ENCODE measurements at places on chromosomes 3 and 15. TPM values are rescaled to one million over a fixed set of nuclear protein-coding genes. Genes with fewer than 3 reads are reported as not detected.

GRCh38 chr15:45199136-45199810 lies 11.5 kb upstream of the SHF start:
- peak; percentile 68 for DNase-seq

- DNase-seq, result no peak
Measured at GRCh38 chr15:70863450-70864218, 9.7 kb upstream of the LARP6 start.

DNA sequence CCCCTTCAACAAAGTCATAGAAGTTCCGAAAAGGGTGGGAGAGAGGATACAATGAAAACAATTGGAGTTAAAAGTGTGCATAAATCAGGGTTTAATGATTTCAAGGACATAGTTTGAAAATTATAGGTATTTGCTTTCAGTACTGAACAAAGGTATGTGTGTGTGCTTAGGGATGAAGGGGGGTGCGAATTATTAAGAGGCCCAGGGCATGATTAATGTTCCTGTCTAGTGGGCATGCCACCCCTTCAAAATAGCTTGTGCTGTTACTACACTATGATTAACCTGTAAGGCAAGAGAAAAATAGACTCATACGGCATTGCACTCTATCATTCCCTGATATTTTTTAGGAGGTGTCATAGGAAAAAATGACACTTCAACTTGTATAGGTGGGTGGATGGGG lies 731.6 kb downstream of the NAALADL2 start:
- no peak for DNase-seq

DNA sequence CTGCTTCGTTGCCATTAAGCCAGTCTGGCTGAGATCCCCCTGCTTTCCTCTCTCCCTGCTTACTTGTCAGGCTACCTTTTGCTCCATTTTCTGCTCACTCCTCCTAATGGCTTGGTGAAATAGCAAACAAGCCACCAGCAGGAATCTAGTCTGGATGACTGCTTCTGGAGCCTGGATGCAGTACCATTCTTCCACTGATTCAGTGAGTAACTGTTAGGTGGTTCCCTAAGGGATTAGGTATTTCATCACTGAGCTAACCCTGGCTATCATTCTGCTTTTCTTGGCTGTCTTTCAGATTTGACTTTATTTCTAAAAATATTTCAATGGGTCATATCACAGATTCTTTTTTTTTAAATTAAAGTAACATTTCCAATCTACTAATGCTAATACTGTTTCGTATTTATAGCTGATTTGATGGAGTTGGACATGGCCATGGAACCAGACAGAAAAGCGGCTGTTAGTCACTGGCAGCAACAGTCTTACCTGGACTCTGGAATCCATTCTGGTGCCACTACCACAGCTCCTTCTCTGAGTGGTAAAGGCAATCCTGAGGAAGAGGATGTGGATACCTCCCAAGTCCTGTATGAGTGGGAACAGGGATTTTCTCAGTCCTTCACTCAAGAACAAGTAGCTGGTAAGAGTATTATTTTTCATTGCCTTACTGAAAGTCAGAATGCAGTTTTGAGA lies 25.0 kb downstream of the CTNNB1 start:
- DNase-seq, result no peak

DNA sequence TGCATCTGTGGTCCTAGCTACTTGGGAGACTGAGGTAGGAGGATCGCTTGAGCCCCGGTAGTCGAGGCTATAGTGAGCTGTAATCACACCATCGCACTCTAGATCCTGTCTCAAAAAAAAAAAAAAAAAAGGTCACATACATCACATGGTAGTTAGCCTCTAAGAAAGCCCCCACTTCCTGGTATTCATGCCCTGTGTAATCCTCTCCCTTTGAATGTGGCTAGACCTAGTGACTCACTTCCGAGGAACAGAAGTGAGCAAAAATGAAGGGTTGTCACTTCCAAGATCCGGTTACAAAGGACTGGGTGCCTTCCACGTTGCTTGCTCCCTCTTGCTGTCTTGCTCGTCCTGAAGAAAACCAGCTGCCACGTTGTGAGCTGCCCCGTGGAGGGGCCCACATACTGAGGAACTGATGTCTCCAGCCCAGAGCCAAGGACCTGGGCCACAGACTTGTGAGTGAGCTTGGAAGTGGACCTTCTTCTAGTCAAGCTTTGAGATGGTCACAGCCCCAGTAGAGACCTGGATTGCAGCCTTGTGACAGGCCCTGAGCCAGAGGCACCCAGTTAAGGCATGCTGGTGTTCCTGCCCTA lies 12.6 kb upstream of the LCTL start:
- DNase-seq, result peak; percentile 24

The PRC1 gene
- polyA plus RNA-seq, result 10.9 TPM

GRCh38 chr15:78212546-78213424 lies 21.6 kb downstream of the ACSBG1 start:
- DNase-seq, result no peak

GRCh38 chr15:57626713-57627440 lies 35.2 kb downstream of the MYZAP start:
- no peak for DNase-seq

DNA sequence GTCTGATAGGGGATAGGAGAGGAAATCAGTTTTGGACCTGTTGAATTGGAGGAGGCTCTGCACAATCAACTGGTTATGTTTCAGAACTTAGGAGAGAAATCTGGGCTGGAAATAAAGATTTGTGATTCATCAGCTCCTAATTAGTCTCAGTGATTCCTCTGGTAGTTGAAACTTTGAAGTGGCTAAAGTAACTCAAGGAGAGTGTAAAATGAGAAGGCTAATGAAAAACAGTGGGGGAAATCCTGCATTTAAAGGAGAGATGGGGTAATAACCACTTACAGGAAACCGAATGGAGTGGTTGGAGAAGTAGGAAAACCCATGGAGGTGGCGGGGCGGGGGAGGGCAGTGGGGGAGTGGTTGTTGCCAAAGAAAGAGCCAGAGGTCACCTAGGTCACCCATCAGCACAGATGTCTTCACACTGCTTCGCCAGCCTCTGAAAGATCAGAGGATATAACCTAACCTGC lies 32.6 kb downstream of the MAP2K5 start:
- no peak for DNase-seq

DNA sequence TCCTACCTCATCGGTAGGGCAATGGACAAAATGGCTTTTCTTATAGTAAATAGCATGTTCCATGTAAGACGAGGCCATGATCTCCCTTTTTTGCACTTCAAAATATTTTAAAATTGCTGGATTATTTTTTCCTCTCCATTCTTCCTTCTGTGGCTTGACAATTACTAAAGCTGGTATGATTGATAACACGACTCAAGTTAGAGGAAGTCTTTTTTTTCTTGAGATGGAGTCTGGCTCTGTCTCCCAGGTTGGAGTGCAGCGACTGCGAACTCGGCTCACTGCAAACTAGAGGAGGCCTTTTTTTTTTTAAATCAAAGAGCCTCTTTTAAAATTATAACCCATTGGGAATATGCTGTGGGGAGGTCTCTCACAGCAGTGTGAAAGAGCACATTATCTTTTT lies 124.5 kb upstream of the TBL1XR1 start:
- no peak for DNase-seq

DNA sequence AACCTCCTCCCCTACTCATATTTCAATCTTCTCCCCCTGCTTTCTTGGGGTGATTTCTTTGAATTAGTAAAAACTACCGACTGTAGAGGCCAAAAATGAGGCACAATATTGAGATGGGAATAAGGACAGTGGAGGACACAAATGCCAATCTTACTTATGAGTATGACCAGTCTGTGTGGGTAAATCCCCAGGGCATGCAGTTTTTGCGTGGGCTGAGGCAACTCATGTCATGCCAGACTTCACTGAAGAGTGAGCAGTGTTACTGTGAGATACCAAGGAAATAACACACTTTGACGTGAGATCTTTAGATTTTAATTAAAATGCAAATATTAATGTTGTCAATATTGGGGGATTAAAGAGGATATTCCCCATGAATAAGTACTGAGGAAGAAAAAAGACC lies 254.3 kb upstream of the ICE2 start:
- DNase-seq, result no peak

GRCh38 chr3:98513091-98513511 lies 9.6 kb downstream of the CLDND1 start:
- DNase-seq, result no peak

The ZNF445 gene
- 3.9 TPM for polyA plus RNA-seq

The PSTPIP1 gene
- polyA plus RNA-seq, result 47.8 TPM

DNA sequence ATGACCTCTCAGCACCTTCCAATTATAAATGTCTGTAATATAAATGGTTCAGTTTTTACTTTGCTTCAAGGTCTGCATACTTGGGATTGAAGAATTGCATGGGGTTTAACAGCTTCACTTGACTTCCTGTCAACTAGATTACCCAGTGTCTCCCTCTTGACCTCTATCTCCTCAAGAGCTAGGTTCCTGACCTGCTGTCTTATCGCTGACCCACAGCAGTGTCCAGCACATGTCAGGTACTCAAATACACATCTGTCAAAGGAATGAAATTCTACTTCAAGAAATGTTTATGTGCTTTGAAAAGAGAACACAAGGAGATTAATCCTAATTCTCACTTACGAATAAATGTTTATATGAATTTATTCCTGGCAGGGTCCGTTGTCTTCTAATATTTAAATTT lies 284.5 kb downstream of the SLC9A9 start:
- DNase-seq, result no peak

The C3orf52 gene
- polyA plus RNA-seq, result 0.44 TPM

The IFT57 gene
- polyA plus RNA-seq, result 41.2 TPM

DNA sequence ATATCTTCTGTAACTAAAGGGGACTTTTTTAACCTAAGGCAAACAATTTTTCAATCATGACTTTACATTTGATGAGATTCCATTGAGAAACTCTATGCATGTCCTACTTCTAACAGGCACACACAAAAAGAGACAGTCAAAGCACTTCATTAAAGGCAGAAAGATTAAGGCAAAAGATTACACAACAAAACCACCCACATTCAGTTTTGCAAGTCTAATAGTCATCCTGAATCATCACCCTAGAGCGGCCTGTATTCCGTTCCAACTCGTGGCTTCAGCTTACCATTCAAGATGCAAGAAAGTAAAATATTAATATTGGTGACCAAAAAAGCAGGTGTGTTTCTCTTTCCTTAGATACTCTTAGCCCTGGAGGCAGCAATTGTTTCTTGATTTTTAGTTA lies 205.9 kb downstream of the P3H2 start:
- no peak for DNase-seq

GRCh38 chr3:99882436-99883137 lies 64.9 kb downstream of the CMSS1 start:
- no peak for DNase-seq

DNA sequence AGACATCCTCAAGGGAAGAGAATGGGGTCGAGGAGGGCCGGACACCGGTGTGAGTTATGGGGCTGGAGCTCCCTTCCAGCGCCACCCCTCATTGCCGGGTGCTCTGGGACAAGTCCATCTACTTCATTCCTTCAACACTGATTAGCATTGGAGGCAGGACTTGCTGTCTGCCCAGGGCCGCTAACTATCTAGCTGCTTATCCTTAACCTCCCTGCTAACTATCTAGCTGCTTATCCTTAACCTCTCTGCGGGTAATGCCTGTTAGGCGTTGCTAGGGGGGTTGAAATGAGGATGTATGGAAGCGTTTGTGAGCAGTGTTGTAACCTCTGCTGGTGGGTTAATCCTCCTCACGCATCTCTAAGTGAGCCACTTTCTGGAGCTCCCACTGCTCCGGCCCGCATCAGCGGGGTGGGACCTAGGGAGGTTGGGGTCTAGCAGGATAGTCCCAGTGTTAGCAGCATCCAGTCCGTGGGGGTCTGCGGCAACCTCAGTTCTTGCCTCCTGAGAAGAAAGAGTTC lies 10.9 kb upstream of the CHAC1 start:
- DNase-seq, result peak; percentile 35

The SERINC4 gene
- polyA plus RNA-seq, result 1.2 TPM

The CCDC71 gene
- 2.2 TPM for polyA plus RNA-seq

DNA sequence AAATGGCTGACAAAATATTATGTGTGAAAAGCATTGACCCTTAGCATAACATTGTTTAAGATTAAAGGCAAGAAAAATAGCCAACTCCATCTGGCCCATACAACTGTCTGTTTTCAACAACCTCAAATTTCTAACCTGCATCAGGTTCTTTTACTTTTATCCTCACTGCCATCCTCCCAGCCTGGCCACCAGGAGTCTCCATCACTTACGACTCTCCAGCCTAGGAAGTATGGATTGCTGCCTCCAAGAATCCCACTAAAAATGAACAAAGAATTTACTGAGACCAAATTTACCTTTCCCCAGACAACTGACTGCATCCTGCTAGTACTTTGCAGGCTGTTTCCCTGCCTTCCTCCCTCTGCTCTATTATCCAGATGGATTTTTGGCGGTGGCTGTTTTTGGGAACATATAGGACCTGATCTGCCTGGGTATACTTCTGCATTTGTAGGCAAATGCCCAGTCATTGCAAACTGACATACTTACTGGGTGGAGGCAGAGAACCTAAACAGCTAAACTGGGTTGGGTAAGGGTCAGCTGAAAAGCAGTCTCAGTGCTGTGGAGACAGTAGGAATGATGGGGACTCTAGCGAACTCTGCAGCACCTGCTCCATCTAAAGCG lies 144.2 kb downstream of the GHSR start:
- no peak for DNase-seq

GRCh38 chr3:49668861-49669260 lies 5.3 kb upstream of the APEH start:
- DNase-seq, result no peak
